HT-29 (cell line): ENCODE measurements at places on chromosomes 12 and 14.

GRCh38 chr14:103016071-103016470 lies 41.3 kb downstream of the CDC42BPB start:
- no peak for DNase-seq

DNA sequence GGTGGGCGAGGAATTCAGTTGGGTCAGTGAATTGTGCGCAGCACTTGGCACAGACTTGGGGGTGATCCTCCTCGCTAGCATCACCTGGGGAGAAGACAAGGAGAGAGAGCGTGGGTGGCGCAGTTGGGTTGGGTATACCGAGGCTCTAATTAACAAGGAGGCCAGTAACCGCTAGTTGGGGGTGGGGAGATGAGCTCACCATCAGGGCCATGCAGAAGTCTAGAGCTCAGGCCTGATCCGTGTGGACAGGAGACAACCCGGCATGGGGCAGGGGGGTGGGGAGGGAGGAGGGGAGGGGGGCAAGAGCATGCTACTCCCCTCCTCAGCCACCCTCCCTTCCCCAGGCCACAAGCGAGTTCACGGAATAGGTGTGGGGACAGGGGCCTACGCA lies 580 bp downstream of the SALL2 start:
- DNase-seq: no peak

DNA sequence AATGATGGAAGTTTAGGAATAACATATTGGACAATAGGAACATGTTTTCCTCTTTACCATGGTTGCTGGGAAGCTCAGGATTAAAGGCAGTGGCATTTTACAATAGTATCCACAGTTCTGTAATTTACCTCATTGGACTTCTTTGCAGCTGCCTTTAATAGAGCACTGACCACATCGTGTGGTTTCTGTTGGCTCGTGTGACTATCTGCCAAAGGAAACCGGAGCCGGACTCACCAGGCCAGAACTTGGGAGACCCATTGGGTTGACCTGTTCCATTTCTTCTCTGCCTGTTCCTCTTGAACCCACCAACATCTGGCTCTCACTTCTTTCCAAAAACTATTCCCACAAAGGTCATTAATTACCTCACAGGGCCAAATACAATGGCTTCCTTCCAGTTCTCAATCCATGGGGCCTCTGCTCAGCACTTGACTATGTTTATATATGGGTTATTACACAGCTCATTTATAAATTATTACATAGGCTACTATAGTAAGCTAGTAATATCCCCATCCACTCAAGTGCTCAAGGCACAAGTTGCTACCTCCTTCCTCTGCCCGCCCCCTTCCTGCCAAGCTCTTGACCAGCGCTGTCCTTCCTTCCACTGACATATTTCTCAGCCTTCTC lies 121.5 kb upstream of the VASH1 start:
- DNase-seq: no peak

DNA sequence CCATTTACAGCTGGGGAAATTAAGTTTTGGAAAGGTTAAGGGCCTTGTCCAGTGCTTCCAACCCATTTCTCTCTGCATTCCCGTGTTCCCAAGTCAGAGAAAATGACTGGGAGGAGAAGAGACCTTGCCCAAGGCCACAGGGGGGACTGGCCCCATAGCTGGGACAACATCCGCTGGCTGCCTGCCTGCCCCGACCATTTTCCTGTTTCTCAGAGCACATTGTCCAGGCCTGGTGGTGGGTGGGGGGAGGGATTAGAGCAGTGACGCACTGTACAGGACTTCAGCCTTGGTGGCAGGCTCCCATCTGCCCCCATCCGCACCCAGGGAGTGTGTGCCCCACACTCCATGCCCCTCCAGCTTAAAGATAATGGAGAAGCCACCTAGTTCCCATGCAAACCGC lies 27.7 kb downstream of the DIO3 start:
- no peak for DNase-seq

DNA sequence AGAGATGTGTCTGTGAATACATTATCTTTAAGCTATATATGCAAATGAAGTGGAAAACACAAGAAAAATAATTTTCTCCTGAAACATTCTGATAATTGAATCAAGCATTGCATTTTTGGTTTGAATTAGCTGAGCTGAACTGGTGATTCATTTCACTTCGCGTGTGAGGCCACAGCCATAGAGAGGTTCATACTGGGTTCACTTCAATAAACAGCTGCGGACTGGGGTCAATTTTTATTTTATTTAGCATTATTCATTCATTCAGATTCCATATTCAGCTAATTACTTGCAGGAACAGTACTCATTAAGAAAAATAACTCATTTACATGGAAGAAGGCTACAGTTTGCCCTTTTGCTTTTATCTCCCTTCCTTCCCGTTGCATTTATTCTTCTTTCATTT lies 195.2 kb upstream of the LRIG3 start:
- DNase-seq: no peak

GRCh38 chr12:52402873-52403540 lies 3.1 kb downstream of the KRT82 start:
- DNase-seq: no peak

GRCh38 chr14:33510991-33511390 lies 439.9 kb downstream of the EGLN3 start:
- DNase-seq: no peak

DNA sequence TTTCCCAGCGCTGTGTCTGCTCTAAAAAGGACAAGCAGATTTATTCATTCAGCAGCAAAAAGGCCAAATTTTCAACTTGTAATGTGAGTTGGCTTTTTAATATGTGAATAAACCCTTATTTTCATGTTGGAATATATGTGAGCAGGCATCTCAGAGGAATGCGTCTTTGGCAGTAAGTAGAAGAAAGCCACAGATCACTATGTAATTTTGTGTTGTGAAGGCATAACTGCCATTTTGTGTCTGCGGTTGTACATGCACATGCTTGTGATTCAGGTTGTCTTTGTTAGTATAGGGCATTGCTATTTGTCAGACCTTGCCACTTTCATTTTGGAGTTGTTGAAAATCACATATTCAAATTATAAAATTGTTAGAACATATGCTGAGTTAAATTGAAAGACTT lies 398.8 kb upstream of the RGS6 start:
- no peak for DNase-seq

- DNase-seq: no peak
Observed at GRCh38 chr12:104583301-104583700, 126.6 kb downstream of the CHST11 start.

DNA sequence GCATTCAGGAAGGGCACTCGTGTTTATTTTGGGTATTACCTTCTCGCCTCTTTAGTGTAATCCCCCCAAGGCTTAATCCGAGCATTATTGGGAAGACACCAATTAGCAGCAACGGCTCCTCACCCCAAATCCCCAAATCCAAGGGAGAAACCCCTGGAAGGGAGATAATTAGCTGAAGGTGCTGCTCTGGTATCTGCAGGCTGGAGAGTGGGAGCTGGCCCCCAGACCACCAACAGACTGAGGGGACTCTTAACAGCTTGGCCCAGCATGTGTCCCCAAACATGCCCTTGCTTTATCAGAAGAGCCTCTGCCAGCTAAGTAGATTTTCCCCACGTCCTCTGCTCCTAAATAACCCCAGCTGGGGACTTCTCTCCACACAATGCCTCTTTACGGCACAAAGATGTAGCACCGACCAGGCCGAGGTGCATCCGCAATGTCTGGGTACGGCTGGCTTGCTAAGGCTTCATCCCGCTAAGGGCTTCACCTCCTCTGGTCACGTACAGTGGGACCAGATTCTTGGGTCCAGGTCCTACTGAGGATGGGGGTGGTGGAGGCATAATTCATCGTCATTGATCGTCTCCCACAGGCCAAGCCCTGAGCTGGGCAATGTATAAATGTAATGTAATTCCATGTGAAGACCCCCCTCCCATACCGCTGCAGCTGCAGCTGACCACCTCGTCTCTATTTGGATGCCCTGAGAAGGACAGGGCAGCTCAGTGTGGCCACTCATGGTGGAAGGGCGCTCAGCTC lies 123.7 kb upstream of the GSC start:
- DNase-seq: no peak

- DNase-seq: peak; percentile 68
Observed at GRCh38 chr14:105487986-105488777, 1.5 kb downstream of the CRIP1 start.

- no peak for DNase-seq
Observed at GRCh38 chr12:131682510-131682895, 28.4 kb upstream of the SFSWAP start.

DNA sequence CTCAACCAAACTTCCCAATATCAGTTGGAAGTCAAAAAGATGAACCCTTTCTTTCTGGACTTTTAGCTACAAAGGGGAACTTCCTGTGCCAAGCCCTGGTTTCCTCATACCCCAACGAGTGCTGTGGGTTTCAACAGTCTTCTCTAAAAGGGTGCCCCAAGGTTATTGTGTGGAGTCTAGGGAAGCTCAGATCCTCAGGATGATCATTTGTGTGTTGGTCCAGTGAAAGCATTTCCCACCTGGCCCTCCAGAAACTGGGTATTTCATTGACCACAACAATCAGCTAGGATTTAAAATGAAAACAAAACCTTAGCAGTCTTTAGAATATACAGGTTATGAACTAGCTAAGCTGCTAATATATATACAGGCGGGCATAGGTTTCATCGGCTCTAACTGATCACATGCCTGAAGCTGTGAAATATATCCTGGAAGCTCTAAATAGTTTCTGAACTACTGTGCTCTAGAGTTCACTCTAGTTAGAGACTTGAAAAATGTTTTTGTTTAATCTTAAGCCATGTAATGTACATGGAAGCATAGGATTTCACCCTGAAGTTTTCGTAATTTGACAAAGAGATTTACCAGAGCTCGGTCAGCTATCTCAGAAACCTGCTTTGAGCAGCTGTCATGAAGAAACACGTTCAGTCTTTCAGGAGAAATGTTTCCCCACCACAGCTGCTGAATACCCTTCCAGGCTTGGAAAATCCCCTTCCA lies 29.6 kb downstream of the P2RX4 start:
- no peak for DNase-seq

- DNase-seq: no peak
Observed at GRCh38 chr12:25962932-25963525, 4.5 kb downstream of the RASSF8 start.

DNA sequence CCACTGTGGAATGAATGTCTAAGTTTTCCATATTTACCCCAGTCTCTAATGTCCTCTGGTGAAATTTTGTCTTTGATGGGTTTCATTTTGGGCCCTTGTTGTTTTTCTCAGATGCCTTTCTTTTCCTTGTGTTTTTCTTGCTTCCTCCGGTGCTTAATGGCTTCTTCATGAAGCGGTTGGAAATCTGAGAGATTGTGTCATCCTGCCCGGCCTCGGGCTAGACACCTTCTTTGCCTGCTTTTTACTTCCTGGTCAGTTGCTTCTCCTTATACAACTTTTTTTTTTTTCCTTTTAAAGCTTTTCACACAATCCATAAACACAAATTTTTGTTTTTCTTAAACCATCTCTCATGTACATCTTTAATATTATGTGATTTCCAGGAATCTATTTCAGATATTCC lies 7.1 kb downstream of the ETV6 start:
- DNase-seq: no peak

DNA sequence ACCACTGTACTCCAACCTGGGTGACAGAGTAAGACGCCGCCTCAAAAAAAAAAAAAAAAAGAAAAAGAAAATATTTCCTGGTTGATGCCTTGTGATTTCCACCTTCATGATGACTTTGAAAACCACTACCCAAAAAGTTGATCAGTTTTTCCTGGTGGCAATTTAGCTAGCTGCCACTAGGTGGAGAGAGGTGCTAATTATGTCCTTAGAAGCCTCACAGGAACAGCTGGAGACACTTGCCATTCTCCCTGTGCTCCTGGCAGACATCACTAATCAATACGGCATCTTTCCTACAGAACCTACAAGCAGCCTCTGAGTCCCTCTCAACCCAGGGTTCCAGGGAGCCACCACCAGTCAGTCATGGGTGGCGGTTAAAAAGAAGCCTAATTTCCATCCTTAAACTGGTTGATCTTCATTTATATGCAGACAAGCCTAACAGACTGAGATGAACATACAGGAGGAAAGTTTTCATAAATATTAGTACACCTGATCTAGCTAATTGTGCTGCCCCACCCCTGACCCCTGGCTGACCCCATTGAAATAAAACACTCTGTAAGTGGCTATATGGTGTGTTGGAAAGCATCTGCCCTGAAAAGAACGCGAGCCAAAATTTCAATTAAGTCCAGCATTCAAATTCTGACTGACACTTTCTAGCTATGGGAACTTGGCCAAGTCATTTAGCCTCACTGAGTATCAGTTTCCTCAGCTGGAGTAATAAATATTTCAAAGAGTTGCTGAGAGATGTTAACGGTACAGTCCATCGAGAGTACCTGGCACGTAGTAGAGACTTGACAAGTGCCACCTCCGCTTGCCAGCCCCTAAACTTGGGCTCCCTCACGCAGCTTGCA lies 6.2 kb upstream of the OAS1 start:
- DNase-seq: peak; percentile 82

GRCh38 chr14:87838931-87839330 lies 154.1 kb downstream of the GALC start:
- no peak for DNase-seq

DNA sequence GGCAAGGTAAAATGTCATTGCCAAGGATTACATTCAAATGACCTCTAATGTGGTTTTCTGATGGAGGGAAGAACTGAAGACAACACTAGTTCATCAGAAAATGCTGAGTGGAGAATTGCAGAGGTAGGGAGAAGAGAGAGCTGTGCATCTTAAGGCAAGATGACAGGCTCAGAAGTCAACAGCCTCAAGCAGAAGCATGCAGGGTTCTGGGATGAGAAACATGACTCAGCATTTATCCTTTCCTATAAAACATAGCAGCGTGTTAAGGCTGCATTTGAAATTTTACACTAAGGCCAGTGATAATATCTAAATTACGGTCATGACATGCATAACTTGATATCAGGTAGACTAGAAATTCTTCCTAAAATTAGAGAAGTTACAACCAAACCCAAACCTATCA lies 53.7 kb upstream of the DYRK2 start:
- no peak for DNase-seq

DNA sequence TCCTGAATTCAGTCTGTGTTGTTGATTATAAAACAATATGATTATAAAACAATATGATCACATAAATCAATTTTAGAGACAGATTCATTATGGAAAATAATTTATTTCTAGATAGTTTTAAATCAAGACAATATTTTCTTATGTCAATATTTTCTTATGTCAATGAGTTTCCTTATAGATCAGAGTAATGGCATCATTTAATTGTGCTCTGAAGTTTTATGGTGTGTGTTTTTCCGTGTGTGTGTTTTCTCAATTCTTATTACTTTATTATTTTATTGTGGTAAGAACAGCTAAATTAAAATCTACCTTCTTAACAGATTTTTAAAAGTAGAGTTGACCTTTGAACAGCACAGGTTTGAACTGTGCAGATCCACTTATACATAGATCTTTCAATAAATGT lies 105.3 kb upstream of the SLCO1B1 start:
- DNase-seq: no peak

- no peak for DNase-seq
Observed at GRCh38 chr12:104462931-104463339, 6.2 kb downstream of the CHST11 start.
